ENCODE measurements at places on chromosomes 16 and 17.

DNA sequence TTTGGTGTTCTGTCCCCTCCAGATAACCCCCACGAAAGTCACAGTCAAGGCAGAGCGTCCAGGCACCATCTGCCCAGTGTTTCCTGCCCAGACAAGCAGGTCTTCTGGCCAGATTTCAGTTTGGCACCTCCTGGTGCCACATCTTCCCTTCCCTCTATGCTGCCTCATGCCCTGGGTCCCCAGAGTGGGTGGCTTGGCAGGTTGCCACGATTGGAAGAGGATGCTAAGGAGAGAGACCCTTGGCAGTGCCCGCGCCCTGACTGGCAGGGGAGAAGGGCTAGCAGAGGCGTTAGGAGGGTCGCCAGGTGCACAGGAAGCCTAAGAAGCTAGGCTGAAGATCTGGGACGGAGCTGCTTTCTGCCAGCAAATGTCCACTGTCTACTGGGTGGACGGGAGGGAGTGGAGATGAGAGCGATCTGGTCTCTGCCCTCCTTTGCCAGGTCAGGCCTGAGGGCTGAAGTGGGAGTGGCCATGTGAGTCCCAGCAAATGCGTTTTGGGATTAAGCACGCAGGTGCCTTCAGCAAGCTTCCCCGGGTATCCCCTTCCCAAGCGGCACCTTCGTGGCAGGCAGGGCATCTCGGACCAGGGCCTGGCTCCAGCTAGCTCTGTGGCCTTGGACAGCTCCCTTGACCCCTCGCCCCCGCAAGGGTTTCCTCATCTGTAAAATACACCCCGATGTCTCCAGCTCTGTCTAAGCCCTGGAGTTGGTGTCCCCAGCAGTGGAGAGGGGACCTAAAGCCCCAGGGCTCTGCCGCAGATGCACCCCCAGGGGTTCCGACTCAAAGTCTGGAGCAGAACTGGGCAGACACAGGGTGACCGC lies 13.4 kb upstream of the CD300A start:
- DNase-seq = no peak

GRCh38 chr16:23966597-23967394 lies 131.0 kb downstream of the PRKCB start:
- peak; percentile 24 for DNase-seq

DNA sequence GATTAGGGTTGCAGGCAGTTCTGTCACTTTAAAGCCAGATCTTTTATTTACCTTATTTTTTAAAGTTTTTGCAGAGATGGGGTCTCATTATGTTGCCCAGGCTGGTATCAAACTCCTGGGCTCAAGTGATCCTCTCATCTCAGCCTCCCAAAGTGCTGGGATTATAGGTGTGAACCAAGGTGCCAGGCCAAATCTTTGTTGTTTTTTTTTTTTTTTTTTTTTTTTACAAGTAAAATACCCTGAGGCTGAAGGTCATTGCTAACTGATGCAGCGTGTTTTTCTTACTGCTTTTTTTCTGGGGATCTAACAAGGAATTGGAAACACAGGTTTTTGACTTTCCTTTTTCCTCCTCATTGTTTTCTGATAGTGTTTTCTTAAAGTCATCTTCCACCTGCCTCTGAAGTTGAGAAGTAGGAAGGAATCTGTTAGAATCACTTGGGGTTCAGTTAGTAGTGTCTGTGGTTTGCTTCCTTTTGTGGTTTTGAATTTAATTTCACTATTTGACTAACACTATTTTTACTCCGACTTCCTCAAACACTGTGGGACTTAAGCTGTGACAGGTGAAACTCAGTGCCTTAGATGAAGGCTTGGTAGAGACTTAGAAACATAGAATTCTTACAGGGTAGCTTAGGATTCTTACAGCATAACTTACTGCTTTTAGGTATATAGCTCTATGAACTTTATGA lies 22.2 kb downstream of the CLTC start:
- DNase-seq = peak; percentile 12

- DNase-seq = no peak
Observed at GRCh38 chr16:67397812-67398545, 4.7 kb upstream of the TPPP3 start.

DNA sequence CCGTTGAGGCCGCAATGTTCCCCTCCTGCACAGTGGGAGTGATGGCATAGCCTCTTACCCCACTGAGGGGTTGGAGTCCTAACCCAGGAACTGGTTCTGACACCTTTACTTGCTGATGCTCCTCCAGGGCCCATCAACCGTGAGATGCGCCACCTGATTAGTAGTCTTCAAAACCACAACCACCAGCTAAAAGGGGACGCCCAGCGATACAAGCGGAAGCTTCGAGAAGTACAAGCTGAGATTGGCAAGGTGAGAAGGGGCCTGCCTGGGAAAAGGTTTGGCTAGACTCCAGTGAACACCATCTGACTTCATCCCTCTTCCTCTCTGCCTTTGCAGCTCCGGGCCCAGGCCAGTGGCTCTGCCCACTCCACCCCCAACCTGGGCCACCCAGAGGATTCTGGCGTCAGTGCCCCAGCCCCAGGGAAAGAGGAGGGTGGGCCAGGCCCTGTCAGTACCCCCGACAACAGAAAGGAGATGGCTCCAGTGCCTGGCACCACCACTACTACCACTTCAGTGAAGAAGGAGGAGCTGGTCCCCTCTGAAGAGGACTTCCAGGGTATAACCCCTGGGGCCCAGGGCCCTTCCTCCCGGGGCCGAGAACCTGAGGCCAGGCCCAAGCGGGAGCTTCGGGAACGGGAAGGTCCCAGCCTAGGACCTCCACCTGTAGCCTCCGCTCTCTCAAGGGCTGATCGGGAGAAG lies 5.8 kb downstream of the RNF40 start:
- DNase-seq = no peak

DNA sequence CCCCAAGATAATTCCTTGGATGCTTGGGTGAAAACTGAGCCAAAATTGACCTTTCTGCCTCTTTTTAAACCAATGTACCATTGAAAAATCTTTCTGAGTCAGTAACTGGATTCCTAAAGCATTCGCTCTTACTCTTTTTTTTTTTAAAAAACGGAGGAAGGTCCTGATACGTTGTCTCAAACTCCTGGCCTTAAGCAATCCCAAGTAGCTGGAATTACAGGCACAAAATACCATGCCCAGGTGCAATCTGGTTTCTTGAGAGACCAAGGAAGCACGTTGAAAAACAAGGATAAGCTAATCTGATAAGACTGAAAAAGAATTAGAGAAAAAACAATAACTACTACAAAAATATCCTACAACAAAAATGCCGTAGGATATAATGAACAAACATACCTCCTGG lies 136.5 kb downstream of the SSH2 start:
- no peak for DNase-seq

DNA sequence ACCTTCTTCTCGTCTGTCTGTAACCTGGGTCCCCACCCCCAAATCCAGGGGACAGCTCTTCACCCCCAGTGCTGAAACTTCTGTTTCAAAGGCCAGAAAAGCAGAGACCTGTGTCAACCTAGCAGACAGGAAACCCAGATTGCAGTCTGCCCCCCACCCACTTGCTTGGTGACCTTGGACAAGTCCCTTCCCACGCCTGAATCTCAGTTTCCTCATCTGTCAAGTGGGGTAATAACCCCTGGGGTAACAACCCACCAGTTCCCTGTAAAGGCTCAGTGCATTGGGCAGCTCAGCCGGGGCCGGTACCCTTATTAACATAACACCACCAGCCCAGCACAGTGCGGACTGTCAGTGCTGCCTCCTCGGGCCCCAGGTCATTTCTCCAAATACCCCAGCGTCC lies 1.3 kb downstream of the STX1B start:
- DNase-seq = no peak

DNA sequence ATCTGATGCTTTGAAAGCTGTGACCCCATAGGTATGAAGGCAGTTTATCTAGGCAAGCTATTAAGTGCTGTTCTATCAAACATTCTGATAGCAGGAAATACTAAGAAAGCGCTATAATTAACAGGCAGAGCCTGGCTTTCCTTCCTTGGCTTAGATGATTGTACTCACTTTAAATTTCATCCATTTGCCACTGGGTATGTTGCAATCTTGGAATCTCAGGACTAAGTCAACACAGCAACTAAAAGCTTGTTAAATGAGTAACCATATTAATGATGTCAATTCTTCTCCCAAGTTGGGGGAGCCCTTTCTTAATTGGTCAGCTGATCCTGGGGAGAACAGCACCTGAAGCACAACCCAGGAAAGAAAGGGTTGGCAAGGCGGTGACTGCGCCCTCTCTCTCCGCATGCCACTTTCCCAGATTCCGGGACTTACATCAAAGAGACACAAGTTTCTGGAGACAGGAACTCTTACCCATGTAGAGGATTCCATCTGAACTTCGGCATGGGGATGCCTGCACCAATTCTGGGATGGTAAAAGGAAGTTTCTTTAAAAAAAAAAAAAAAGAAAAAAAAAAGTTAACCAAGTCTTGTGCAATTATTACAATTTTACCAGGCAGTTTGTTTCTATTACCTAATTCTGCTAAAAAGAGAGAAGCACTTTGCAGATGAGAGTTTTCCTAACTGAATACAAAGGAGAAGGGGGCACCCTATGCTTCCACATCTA lies 54.4 kb upstream of the ICAM2 start:
- DNase-seq = no peak

DNA sequence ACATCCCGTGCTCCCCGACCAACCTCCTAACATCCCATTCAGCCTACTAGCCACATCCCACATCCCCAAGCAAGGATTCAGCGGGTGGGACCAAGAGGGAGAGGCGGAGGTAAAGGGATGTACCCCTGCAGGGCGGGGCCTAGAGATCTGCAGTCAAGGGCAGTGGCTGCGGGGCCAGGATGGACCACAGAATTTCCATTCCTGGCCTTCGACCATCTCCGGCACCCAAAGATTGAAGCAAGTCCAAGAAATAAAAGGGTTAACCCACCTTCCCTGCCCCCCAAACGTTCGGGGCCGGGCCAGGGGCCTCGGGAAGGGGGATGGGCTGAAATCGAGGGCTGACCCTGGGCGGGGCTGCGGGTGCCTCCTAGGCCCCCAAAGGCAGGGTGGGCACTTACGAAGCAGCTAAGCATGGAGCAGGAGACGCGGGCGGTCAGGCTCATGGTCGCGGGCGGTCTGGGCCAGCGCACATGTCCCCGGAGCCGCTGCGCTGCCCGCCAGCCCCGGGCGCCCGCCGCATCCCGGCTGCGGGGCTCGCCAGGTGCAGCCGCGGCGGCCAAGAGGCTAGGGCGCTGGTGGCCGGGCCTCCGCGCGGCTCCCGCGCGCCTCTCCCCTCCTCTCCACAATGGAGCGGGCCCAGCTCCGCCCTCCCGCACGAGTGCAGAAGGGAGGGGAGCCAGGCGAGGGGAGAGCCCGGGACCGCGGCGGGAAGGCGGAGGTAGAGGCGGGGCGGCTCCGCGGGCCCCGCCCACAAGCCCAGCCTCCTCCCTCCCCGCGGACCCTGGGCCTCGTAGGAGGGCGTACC lies at the start of gene MTMR4:
TSS of gene MTMR4 (minus strand) at position 674 of the 805 bp plus-strand sequence. CDS start at position 443, 231 bp downstream.
- peak; percentile 85 for DNase-seq

- DNase-seq = peak; percentile 83
Observed at GRCh38 chr16:18969050-18969854, 14.5 kb upstream of the TMC7 start.

DNA sequence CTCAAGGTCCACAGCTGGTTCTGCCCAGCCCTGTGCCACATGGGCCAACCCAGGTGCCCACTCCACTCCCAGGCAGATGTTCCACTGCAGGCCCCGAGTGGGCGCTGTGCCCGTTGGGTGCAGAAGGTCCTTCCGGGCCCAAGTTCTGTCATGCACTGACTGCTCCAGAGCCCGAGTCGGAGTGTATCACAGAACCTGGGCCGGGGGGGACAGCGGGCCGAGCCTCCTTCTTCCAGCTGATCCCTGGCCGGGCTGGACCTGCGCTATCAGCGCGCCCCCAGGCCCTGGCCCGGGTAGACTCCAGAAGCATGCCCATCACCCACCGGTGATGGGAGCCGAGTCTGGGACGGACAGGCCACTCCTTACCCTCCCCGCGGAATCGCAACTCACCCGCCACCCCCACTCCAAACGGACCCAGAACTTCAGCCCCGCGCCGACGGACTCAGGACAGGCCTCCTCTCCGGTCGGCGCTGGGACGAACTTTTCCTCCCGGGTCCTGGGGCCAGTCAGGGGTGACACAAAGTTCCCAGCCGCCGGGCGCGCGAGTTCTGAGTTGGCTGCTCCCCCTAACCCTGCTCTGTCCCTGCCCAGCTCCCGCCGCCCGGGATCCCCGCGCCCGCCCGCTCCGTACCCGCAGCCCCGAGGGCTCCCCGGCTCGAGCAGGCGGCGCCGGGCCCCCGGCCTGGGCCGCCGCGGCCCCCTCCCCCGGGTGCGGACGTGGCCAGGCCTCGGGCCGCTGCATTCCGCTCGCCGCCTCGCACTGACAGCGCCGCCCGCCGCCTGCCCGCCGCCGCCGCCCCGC lies at the start of gene COPZ2:
TSS of gene COPZ2 (minus strand) at position 762 of the 802 bp plus-strand sequence. CDS start at position 742, 20 bp downstream.
- peak; percentile 76 for DNase-seq

DNA sequence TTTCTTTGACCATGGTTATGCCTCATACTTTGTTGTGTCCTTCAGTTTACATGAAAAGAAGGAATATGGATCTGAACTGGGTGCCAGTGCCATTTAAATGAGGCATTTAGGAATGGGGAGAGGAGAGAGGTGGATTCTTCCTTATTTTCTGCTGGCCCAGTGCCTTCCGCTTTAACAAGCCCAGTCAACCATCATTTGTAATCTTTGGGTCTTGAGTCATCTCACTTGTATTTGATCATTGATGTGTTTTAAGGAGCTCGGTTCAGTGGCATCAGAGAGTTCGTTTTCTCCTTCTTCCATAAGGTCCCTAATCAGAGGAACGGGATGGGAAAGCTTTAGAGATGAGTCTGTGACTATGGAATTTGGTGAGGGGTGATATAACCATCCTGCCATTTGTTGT lies 334.9 kb downstream of the WWOX start:
- no peak for DNase-seq

GRCh38 chr16:54720259-54720658 lies 210.4 kb upstream of the IRX5 start:
- no peak for DNase-seq

DNA sequence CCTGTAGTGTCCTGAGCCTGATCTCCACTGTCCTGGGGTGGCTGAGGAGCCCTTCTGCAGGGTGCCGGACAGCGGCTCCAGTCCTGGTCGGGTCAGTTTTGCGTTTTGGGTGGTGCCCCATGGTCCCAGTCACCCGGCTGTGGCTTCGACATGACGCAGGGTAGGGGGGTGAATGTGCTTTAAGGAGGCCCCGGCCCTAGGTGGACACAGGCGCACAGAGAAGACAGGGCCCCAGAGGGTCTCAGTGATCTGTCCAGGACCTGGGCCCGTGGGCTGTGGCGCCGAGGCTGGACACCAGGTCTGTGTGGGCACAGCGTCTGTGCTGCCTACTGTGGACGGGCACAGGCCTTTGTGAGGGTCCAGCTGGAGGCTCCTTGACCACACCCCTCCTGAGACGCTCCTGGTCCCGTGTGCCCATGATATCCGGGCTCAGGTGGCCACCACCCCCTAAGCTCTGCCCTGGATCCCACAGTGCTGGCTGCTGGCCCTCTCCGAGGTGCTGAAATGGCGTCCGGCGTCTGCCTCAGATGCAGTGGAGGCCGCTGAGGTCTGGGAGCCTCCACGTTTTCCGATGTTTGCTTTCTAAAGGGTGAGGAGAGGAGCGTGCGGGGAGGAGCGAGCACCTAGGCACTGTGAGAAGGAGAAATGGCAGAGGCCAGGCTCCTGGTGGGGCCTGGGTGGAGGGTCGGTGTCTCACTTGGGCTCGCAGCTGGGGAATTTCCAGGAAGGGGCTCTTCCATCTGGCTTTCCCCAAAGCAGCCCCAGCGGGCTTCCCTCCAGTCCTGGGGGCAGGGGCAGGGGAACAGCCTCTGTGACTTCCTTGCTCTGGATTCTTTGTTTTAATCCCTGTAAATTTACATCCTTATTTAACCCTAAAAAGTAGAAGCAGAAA lies 56.1 kb upstream of the ACSF3 start:
- DNase-seq = peak; percentile 38

- no peak for DNase-seq
Observed at GRCh38 chr17:2282297-2282873, 21.2 kb downstream of the SMG6 start.

- no peak for DNase-seq
Observed at GRCh38 chr16:31888735-31889134, 15.1 kb downstream of the ZNF267 start.

GRCh38 chr16:58027161-58027915 lies 1.8 kb downstream of the MMP15 start:
- DNase-seq = no peak

Data from stimulated activated CD4-positive, alpha-beta T cell treated with anti-CD3 and anti-CD28 coated beads, Interleukin-15, amount 100 ng/mL, for 24 hours (primary cell).